ENCODE measurements at places on chromosomes 3 and 15.

DNA sequence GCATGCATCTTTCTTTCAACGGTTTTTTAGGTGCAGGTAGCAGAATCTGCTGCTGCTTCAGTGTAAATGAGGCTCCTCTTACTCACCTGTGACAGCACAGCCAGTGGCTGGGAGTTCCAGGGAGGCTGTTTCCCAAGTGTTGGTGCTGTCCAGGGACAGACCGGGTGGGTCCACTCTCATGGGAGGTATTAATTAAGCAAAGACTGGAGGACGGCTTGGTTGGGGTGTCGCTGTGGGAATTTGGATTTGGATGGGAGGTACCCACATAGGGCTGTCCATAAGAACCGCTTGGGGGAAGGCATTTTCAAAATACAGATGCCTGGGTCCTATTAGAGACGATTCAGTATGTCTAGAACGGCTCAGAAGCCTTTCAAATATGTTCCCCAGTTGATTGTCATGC, 42.9 kb downstream of the SV2B start:
- DNase-seq, result no peak

DNA sequence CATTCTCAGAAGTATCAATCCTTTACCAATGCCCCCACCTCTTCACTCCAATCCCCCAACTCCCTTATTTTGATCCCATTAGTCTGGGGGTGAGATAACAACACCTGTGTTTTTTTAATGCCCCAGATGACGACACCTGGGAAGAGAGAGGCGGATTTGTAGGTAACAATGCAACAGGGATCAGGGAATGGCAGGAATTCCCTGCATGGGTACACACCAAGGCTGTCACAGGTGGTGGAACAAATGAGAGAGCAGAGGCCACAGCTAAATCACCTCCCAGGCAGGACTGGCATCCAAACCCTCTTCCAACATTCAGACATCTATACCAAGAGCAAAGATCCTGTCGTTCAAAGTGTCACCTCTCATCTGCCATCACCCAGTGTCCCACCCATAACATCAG, 319.2 kb upstream of the TRIM42 start:
- DNase-seq, result no peak

- DNase-seq, result no peak
Observed at GRCh38 chr3:164524201-164524600, 554.1 kb downstream of the SI start.

- no peak for DNase-seq
Observed at GRCh38 chr3:141330235-141330634, 38.1 kb upstream of the ZBTB38 start.

- no peak for DNase-seq
Observed at GRCh38 chr3:64634417-64634816, 53.4 kb downstream of the ADAMTS9 start.

DNA sequence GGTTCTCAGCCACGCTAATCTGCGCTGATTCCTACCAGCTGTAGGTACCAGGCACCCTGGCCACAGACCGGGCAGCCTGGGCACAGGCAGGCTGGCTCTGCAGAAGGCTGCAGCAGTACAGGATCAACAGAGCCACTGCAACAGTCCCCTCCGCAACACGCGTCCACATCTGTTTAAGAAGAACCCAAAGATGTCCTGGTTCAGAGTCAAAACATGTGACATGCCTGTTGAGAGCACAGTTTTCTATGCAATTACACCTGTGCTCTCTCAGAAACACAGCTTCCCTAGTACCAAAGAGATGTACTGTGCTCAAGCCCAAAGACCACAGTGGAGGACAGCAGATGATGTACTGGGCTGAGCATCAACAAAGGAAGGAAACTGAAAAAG, 18.8 kb downstream of the LRIG1 start:
- DNase-seq, result no peak

DNA sequence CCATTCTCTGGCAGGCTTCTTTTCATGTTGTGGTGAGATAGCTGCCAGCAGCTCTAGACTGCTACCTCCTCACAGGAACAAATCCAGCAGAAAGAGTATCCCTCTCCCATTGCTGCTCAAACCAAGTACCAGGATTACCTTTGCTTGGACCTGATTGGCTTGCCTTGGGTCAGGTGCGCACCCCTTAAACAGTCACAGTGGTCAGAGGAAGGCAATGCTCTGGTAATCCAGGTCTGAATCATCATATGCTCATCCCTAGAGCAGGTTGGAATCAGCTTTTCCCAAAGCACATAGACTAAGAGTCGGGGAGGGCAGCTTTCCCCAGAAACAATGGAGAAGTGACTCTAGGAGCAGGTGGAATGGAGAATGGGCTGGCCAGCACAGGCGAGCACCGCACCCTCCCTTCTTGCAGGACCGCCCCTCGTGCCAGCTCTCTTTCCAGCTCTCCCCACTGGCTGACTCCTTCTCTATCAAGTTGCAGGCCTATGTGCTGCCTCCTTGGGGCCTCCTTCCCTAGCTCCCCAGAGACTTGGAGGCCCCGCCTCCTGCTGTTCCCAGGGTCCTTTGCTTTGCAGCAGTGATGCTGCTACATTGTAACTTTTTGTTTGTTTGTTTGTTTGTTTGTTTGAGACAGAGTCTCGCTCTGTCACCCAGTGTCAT, 29.9 kb upstream of the ADPGK start:
- DNase-seq, result no peak

DNA sequence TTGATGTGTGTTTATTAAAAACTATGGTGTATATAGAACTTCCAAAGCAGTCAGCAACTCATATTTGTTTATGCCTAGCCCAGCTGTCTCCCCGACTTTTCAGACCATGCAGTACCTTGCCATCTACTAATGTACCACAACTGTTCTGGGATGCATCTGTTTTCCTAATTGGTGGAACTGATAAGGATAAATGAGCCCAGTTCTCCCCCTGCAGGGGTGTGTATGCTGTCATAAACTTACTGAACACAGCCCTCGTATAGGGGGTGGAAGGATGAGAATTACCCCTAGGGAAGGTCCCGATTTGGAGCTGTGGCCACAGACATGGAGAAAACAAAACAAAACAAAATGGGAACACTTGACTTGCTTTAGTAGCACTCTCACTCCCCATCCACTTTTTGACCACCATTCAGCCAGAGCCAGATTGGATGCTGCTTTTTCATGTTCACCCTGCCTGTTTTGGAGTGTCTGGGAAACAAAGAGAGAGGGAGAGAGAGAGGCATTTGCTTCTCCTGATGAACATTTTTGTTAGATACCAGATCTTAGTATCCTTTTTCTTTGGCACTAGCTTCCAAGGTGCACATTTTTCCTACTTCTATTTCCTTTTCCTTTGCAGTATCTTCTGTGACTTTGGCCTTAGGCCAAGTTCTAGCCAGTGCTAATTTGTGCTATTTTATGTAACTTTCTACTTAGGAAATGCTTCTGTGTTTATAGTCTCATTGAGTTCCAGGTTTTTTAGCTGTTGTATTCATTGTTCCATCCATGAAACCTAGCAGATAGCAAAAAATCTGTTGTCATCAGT, 29.1 kb downstream of the CADM2 start:
- DNase-seq, result no peak

GRCh38 chr3:151878465-151878864, 5.0 kb downstream of the SUCNR1 start:
- no peak for DNase-seq

- no peak for DNase-seq
Observed at GRCh38 chr3:194019398-194020165, 116.4 kb upstream of the HES1 start.

DNA sequence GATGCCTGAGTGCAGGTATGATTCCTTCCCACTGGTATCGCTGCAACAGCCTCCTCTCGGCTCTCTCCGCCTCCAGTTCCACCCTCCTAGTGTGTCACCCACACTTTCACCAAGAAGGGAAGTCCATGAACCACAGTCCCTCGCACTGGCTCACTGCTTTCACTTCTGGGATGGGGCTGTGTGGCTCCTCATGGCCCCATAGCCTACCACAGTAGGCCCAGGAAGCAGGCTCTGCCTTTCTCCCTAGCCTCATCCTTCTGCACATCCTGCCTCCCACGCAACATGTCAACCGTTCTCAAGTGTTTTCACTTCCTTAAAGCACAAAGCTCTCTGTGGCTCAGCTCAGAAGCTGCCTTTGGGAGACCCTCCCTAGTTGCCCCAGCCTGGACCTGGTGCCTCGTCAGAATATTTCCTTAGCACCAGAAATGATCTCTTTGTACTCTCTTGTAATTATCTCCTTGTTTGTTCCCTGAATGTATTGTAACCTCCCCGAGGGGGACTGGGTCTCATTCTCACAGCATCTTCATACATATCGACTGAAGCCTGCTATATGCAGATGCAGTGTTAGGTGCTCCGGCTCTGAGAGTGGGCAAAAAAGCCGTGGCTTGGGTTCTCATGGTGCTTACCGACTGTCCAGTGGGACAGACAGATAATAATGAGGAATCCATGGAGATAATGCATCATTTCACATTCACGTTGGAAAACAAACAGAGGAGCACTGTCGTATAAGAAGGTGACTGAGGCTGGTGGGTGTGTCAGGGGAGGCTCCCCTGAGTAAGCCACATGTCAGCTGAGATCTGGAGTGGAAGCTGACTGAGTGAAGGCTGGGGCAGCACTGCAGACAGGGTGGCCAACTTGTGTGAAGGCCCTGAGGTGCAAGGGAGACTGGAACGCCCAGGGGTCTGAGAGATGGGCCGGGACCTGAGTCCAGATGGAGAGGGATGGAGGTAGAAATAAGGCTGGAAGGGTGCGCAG, 107.1 kb downstream of the DGKG start:
- DNase-seq, result no peak

DNA sequence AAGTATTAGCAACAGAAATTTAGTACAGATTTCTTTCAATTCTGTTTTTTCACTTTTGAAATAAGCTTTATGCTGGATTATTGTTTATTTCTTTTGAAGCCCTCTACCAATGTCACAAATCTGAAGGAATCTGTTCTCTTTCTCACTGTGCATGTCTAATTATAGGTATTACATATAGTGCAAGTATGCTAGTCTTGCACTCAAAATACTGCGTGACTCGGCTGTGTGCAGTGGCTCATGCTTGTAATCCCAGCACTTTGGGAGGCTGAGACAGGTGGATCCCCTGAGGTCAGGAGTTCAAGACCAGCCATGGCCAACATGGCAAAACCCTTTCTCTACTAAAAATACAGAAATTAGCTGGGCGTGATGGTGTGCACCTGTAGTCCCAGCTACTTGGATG, 95.8 kb upstream of the PLAAT1 start:
- no peak for DNase-seq

- DNase-seq, result no peak
Observed at GRCh38 chr3:171399842-171400241, 60.4 kb downstream of the TNIK start.

DNA sequence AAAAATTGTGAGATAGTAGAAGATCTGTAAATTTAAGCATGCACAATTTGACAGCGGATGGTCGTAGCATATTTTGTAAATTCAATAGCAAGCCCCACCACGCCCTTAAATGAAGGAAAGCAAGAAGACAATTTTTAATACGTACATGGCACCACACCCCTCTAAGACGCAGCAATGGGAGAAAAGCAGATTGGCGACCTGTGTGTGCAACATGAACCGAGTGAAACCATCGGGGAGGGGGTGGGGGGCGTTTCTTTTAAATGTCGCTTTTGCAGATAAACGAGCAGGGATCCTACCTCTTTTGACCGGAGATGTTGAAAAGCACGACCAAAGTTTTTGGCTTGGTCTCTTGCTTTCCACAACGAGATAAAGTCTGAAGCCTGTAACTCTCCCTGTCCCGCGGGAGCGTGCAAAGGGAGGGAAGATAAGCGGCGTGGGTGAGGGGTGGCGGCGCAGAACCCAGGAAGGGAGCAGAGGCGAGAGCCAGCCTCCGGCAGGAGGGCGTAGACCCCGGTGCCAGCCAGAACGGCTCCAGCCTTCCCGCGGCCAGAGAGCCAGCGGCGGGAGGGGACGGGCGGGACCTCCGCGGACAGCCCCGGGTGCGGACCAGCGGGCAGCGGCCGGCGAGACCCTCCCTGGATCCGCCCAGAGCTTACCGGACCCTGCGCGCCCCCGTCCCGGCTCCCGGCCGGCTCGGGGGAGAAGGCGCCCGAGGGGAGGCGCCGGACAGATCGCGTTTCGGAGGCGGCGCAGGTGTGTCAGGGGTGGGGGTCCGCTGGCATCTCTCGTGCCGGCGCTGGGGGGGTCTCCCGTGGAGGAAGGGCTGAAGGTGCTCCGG, at the start of gene CHL1:
Gene CHL1, plus strand, starts transcription at position 453 of the 838 bp plus-strand sequence. CDS start 123,014 bp downstream, outside the sequence.
- DNase-seq, result no peak

- no peak for DNase-seq
Observed at GRCh38 chr15:78968539-78969271, 23.9 kb upstream of the CTSH start.

- DNase-seq, result no peak
Observed at GRCh38 chr3:66473181-66473580, 27.6 kb downstream of the LRIG1 start.

DNA sequence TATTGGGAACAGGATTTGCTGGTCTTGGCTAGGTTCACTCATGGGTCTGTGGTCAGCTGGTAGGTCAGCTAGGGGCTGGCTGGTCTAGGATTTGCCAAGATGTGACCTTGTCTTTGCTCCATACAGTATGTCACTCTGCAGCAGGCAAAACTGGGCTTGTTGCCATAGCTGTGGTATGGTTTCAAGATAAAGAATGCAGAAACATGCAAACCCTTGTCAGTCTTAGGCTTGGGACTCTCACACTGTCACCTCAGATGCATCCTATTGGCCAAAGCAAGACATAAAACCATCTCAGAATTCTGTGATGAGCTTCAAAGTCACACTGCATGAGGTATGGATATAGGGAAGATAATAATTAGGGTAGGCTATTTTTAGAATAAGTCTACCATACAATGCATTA, 66.6 kb upstream of the TBC1D5 start:
- no peak for DNase-seq

- DNase-seq, result no peak
Observed at GRCh38 chr3:31882431-31882830, 98.6 kb downstream of the OSBPL10 start.

- no peak for DNase-seq
Observed at GRCh38 chr3:8756671-8757070, 12.7 kb downstream of the OXTR start.

DNA sequence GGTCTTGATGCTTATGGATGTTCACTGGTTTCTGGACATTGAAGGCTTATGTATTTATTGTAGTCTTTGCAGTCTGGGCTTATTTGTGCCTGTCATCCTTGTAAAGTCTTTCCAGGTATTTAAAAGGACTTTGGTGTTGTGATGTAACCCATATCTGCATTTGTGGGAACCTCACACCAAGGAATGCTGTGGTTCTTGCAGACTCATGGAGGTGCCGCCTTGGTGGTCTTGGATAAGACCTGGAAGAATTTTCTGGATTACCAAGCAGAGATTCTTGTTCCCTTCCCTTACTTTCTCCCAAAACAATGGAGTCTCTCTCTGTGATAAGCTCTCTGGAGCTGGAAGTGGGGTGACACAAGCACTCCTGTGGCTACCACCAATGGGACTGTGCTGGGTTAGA, 363.5 kb upstream of the NECTIN3 start:
- DNase-seq, result no peak

- no peak for DNase-seq
Observed at GRCh38 chr3:128281461-128282367, 128.4 kb downstream of the EEFSEC start.

- DNase-seq, result no peak
Observed at GRCh38 chr3:45035441-45036301, 9.6 kb downstream of the CLEC3B start.

- no peak for DNase-seq
Observed at GRCh38 chr15:64361259-64361658, 5.3 kb upstream of the CSNK1G1 start.

- DNase-seq, result no peak
Observed at GRCh38 chr15:90907838-90908507, 4.9 kb downstream of the MAN2A2 start.

Data from stimulated activated CD8-positive, alpha-beta memory T cell treated with anti-CD3 and anti-CD28 coated beads, Interleukin-15, amount 100 ng/mL, for 1 hour (primary cell).